ENCODE measurements at places on chromosomes 11 and 22.

GRCh38 chr22:26443901-26444690, 15.0 kb downstream of the ASPHD2 start:
- DNase-seq = no peak

DNA sequence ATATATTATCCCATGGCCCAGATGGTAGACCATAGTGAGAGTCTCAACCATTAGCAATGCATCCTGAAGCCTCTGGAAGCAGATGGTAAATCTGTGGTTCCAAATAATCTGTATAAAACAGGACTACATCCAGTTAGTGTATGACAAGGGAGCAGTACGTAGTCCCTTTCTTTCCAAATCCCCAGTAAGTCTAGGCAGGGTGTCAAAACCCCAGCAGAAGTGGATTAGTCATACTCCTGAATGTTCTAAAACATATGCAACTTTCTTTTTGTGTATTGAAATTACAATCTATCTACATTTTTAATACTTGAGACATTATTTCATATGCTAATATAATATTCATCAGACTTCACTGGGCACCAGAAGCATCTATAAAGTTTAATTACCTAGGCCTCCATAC, 295.1 kb upstream of the ANO5 start:
- no peak for DNase-seq

DNA sequence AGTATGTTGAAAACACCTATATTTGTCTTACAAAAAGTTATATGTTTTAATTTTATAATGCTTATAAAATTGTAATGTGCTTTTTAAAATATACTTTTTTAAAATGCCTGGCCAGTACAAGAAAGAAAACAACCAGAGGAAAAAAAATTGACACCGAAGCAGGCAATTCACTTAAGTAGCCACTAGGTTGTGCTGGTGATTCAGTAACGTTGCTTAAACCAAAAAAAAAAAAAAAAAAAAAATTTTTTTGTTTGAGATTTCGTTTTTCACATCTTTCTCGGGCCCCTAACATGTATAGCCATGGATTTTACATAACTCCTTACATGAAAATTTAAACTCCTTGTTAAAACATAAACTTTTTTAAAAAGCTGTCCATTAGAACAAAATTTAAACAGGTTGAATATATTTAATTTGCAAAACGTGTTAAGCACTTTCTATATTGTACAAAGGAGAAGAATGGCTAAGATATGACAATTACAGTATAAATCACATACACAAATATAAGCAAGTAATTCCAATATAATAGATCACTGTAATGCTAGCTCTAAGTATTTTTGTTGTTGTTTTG, 9.2 kb downstream of the OR8B4 start:
- no peak for DNase-seq

DNA sequence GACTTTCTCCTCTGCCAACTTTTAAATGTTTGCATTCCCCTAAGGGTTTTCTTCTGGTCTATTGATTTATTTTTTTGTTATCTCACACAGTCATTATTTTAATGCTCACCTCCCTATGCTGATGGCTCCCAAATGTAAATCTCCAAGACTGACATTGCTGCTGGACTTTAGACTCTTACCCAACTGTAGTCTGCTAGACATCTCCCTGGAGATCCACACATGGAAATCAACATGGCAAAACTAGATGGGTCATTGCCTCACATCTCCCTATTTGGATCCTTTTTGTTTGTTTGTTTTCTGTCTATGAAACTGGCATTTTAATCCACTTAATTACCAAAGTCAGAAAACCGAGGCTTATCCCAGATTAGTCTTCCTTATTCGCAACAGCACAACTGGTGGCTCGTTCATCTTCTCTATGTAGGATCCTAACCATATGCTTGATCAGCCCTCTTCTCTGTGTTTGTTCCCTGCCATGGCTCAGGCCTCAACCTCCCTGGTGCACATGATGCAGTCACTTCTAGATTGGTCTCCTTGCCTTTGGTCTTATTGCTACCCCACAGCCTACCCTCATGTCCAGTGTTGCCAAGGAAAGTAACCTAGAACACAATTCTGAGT, 37.3 kb downstream of the SC5D start:
- DNase-seq = no peak

GRCh38 chr11:35838071-35838470, 105.8 kb upstream of the LDLRAD3 start:
- DNase-seq = no peak
